ENCODE measurements at places on chromosomes 5 and 9.

- no peak for DNase-seq
Observed at GRCh38 chr5:107954254-107954653, 283.5 kb upstream of the EFNA5 start.

DNA sequence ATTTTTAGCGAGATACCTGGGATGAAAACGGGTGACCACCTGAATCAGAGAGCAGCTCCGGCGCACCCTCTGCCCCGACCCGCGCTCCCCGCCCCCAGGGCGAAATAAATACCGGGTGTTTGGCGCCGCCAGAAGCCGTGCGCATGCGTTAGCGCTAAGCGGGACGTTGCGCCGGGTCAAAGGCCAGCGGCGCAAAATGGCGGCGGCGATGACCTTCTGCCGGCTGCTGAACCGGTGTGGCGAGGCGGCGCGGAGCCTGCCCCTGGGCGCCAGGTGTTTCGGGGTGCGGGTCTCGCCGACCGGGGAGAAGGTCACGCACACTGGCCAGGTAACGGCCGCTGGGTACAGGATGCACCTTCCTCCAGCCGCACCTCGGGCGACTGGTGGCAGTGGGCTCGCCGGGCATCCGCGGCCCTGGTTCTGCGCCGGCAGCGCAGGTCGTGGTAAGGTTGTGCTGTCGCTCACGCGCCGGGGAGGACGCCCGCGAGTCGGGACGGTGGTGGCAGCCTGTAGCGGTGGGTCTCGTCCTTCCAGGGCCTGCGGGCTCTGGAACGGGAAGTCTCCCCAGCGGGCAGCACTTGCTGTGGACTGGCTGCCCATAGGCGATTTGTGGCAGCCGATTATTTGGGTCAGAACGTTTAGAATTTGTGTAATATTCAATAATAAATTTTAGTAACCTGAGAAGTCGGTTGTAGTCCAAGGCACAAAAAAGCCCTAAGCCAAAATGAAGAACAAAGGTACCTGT lies at the start of gene NDUFS6:
Gene NDUFS6, plus strand, starts transcription at position 186 of the 745 bp plus-strand sequence. Its CDS starts 11 bp downstream, at position 197.
- peak; percentile 80 for DNase-seq

DNA sequence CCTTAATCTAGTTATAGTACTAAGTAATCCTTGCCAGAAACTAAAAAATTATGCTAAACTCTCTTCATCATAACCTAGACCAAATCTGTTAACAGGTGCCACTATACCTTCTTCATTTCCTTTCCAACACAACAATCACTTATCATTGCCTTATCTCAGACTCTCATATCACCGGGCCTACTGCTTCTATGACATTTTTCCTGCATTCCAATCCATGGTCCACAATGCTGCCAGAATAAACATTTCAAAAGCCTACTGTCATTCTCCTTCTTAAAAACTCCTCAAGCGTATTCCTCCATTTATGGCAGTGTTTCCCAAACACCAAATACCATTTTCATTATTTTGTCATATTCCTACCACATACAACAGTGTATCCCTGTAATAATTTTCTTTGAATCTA lies 6.5 kb downstream of the PPP6C start:
- DNase-seq, result no peak

GRCh38 chr5:58002323-58002722 lies 457.6 kb downstream of the PLK2 start:
- DNase-seq, result no peak

GRCh38 chr5:38715696-38716095 lies 130.1 kb upstream of the OSMR start:
- no peak for DNase-seq

All from NCI-H1092 treated with DMSO at 0.1 percent for 48 hours (cell line).